ENCODE measurements at places on chromosomes 1 and 21. TPM values are rescaled to one million over a fixed set of nuclear protein-coding genes. Genes with fewer than 3 reads are reported as not detected.

Gene CFAP107
- not detected for total RNA-seq

Gene C1orf74
- 2.2 TPM for total RNA-seq

Gene ELAPOR1
- total RNA-seq: 5.3 TPM

GRCh38 chr1:204571128-204571527 is 54.9 kb downstream of the MDM4 start:
- peaks cover 14% of the 10 kb centered on the region for H3K4me1 ChIP-seq
- H3K27me3 ChIP-seq: no peaks in the 10 kb centered on the region
- DNase-seq: no peak
- H3K4me3 ChIP-seq: no peak overlapping the region

Gene INSRR
- 0.48 TPM for total RNA-seq

GRCh38 chr1:8831340-8831739 is 13.9 kb upstream of the RERE start:
- no peak overlapping the region for H3K27ac ChIP-seq
- H3K4me3 ChIP-seq: no peak overlapping the region
- no peaks in the 10 kb centered on the region for H3K36me3 ChIP-seq
- no peak for DNase-seq

Gene TRAF5
- 84.0 TPM for total RNA-seq

DNA sequence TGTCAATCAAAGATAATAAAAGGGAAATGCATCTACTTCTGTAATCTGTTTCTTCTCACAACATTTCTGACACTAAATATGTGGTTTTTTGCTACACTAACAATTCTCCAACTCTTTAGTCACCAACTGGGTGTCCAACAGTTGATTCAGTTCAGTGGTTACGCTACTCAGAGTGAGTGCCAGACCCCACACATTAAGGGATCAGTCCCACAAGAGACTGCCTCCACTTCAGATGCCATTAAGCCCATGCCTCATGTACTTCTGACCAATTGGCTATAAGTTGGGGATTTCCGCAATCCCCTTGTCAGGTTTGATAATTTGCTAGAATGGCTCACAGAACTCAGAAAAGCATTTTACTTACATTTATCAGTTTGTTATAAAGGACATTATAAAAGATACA is 28.4 kb downstream of the RNF2 start:
- H3K27me3 ChIP-seq: no peaks in the 10 kb centered on the region
- peaks cover 24% of the 10 kb centered on the region for H3K36me3 ChIP-seq
- DNase-seq: no peak
- no peak overlapping the region for H3K4me3 ChIP-seq
- peaks cover 9% of the 10 kb centered on the region for H3K4me1 ChIP-seq

Gene SPAG17
- total RNA-seq: not detected

Gene SPRR1B
- total RNA-seq: not detected

GRCh38 chr21:36904093-36904666 is 62.3 kb downstream of the HLCS start:
- DNase-seq: no peak
- H3K27me3 ChIP-seq: no peaks in the 10 kb centered on the region
- peaks cover 2% of the 10 kb centered on the region for H3K36me3 ChIP-seq
- H3K4me1 ChIP-seq: peaks cover 4% of the 10 kb centered on the region
- H3K4me3 ChIP-seq: no peak overlapping the region

Gene KRTAP21-2
- not detected for total RNA-seq

Gene ANGPTL7
- not detected for total RNA-seq

Gene KDM1A
- total RNA-seq: 55.2 TPM

Gene CD84
- total RNA-seq: 58.5 TPM

DNA sequence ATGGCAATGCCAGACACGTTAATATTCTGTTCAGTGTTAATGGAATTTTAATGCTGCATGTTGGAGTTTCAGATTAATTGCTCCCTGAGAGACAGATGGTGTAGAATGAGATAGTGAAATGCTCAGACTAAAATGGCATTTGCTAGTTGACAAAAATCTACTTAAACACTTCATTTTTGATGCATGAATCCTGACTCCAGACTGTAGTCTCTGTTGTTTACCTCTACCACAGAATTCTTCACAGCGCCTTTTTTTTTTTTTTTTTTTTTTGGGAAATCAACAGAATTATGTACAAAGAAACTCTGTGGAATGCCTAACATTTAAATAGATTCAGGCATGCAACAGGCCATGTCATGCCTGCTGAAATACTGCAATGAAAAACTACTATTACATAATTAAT is 111.3 kb downstream of the PLPPR5 start:
- no peak for DNase-seq
- H3K27me3 ChIP-seq: no peaks in the 10 kb centered on the region
- no peak overlapping the region for H3K27ac ChIP-seq
- H3K4me1 ChIP-seq: peaks cover 1% of the 10 kb centered on the region
- H3K36me3 ChIP-seq: no peaks in the 10 kb centered on the region

Gene HCN3
- 5.0 TPM for total RNA-seq

- no peaks in the 10 kb centered on the region for H3K27me3 ChIP-seq
- DNase-seq: no peak
- H3K4me3 ChIP-seq: peak overlapping the region; percentile 86
- peaks cover 30% of the 10 kb centered on the region for H3K36me3 ChIP-seq
- H3K27ac ChIP-seq: peak overlapping the region; percentile 98
- H3K4me1 ChIP-seq: peaks cover 55% of the 10 kb centered on the region
Measured at GRCh38 chr1:89274411-89274857, 1.8 kb upstream of the GBP5 start.

DNA sequence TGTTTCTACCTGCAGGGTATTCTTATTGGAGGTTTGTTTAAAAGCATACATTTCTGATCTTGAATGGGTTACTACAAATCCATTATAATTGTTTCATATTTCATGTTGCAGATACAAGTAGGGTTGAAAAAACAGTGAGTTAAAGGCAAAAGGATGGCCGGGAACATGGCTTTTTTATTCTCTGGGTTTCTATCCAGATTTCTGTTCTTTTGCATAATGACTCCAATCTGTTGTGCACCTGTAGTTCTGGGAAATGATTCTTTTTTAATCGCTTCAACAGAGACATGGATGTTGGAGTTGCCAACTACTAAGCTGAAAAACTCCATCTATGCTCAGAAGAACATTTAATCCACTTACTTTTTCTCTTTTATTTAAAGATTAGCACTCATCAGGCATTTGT is 2.7 kb upstream of the ADAMTS1 start:
- no peak for DNase-seq
- H3K4me1 ChIP-seq: peaks cover 31% of the 10 kb centered on the region
- peaks cover 63% of the 10 kb centered on the region for H3K27me3 ChIP-seq
- H3K36me3 ChIP-seq: no peaks in the 10 kb centered on the region
- no peak overlapping the region for H3K4me3 ChIP-seq

Gene LCE1D
- not detected for total RNA-seq

Gene SPATC1L
- 7.6 TPM for total RNA-seq

- peak overlapping the region; percentile 96 for H3K4me3 ChIP-seq
- peak overlapping the region; percentile 93 for H3K27ac ChIP-seq
- peaks cover 32% of the 10 kb centered on the region for H3K36me3 ChIP-seq
Measured at GRCh38 chr1:160647329-160647720, 481 bp upstream of the SLAMF1 start.

Gene RGL1
- 3.4 TPM for total RNA-seq

Gene AK5
- 4.7 TPM for total RNA-seq

Measured in activated naive CD8-positive, alpha-beta T cell treated with anti-CD3 and anti-CD28 coated beads, Interleukin-2, amount 10 ng/mL, durations not matched to agents 7 days and 5 days (primary cell).